NCI-H2107 (cell line): ENCODE measurements at places on chromosomes 7 and 10.
A peak's percentile ranks its signal among the peaks of the same experiment; 100 is the strongest.

DNA sequence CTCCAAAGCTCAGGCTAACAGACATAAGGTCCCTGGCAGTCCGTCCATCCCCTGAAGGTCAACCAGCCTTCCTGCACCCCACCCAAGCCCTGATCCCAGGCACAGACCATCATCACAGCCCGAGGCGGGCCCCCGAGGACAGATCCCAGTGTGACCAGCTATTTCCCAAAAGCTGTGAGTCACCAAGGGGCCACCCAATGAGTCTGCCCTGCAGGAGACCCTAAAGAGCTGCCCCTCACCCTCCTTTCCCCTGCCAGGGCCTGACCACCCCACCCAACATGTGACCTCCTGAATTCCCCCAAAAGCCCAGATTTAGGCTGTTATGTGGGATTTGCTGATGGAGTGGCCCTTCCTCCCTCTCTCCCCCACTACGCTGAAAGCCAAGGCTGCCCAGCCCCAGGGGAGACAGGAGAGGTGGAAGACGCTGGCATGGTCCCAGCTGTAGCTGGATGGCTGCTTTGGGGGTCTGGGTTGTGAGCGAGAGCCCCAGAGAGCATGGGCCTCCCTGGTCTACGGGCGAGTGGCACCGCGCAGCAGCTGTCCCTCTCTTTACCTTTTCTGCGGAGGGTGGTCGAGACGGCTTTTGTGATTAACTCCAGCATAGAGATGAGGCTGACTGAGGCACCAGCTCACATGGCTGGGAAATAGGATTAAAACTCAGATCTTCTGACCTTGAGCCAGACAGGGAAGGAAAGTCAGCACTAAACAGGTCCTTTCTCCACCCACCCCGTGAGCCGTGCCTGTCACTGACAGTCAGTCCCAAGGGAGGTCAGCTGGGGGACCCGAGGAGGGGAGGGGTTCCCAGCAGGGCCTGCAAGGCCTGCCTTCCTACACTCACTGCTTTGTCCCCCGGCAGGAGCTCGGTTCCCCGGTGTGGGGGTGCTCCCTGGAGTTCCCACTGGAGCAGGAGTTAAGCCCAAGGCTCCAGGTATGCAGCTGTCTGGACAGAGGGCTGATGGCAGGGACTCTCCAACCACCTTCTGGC lies 16.7 kb downstream of the ELN start:
- no peak for DNase-seq

GRCh38 chr10:61356354-61356753 lies 96.8 kb downstream of the TMEM26 start:
- DNase-seq: no peak

GRCh38 chr10:91616137-91616536 lies 16.7 kb downstream of the PPP1R3C start:
- no peak for DNase-seq

DNA sequence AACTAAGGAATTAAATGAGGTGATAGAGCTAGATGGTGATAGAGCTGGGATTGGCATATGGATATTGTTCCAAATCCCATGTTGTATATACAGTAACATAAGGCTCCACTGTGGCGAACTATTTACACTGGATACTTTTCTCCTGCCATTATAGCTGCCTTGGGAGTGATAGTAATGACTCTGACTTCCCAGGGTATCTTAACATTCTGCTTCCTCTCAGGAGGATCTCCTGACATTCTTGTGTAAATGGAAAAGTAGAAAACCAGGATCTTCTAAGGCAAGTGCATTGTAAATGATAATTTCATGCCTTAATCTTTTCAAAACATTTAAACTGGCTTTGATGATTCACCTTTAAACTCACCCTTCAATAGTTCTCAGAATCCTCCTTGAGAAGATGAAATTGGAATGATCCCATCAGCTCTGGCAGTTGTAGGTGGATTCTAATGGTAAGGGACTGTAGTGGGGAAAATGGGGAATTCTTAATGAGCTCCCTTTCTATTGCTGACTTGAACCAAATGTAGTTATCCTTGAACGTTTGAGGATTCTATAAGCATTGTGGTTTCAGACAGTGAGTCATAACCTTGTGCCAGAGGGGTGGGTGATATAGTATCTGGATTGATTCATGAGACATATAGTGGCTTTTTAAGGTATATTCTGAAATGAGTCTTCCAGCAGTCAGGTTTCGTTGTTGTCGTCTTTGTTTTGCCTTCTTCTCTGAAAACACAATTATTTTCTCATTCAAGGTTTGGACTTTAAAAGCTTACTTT lies 450.0 kb downstream of the SUGCT start:
- DNase-seq: no peak

DNA sequence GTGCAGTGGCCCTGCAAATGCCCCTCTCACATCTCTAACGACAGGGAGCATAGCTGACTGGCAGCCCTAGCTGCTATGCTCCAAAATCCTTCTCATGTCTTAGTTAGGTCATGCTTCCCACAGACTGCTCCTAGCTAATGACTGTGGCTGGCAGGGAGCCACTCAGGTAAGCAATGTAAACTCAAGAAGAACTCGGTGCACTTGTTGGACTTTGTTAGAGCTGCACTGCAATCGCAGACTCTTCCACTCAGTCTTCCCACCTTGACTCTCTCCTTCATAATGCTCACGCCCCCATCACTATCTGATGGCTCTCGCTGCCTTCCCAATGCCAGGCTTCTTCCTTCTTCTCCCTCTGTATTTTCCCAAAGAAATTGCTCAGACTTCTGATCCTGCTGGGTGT lies 24.0 kb downstream of the OR9A2 start:
- DNase-seq: no peak

- no peak for DNase-seq
These were observed 50.7 kb downstream of the AKR1D1 start for GRCh38 chr7:138126928-138127327.

DNA sequence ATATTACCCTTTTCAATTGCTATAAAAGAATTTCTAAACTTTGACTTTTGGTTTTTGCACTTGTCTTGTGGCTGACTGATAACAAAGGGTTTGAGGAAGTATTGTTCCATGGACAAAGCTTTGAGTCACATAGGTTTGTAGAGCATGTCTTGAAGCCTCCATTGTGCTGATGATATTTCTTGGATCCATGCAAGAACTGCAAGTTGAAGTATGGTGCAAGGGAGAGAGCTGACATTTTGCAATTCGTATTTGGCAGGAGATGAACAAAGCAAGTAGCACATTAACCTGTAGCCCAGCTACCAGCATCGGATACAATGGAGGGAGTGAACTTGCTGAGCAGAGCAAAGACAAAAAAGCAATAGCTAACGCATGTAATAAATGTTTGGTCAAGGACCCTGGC lies 23.4 kb downstream of the MGAM2 start:
- no peak for DNase-seq

DNA sequence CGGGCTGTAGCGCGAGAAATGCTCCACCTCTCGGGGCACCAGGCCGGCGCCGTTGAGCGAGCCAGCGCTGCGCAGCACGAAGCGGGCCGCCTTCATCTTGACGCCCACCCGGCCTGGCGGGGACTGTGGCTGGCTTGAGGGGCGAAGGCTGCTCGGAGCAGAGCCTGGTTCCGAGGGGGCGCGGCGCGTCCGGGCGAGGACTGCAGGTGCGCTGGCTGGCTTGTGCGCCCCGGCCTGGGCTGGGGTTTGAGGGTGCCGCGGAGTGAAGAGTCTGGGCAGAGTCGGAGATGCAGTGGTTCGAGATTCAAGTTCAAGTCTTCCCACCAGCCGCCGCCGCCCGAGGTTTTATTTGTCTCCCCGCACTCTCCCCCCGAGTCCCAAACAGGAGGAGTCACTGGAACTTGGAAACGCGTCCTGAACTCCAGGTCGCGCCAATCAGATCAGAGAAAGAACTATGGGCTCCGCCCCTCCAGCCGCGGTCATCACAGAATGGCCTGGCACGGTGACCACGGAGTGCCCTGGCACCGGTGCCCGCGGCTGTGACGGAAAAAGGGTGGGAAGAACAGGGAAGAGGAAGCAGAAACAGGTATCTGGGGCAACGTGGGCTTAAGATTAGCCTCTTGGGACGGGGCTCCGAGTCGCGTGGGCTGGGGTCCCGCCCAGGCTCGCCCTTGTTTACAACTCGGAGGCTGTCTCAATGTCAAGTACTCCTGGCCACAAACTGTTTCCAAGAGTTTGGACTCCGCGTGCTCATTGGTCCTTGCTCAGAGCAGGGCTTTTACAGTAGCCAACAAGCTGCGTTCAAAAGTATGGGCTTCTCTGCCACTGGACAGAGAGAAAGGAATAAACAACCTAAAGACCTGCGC lies at the start of gene PDK4:
Gene PDK4 (minus strand): TSS at position 319 of the 866 bp plus-strand sequence. CDS start 223 bp downstream, at position 96.
- no peak for DNase-seq

DNA sequence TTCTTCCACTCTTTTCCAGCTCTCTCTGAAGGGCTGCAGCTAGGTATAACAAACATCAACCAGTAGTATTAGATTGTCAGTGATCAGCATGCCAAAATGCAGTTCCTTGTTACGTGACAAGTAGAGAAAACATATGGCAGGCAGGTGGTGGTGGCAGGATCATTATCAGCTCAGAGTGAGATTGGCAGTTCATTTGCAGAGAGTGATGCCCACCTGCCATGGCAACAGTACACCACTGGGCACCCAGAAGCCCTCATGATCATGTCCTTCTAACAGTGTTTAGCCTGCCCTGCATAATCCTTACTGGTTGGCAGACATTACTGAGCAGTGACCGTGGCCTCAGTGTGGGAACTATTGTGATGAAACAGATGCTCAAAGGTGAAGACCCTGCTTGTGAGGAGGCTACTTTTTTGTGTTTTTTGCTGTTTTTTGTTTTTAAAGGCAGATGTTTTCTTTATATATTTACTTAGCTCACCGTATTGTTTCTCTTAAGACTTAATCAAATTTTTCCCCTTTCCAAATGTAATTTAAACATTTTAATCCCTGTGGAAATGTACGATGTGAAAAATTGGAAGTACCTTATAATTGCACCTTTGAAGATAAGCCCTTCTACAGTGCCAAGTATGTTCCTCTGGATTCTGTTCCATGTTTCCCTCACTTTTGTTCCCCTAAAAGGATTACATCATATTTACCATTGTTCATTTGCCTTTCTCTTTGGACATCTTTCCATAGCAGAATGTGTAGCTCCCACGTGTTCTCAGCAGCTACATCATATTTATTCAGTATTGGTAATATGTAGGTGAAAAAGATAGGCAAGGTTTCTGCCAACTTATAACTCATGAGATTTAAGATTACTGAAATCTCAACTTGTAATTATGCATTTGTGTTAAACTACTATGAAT lies 179.6 kb downstream of the SND1 start:
- DNase-seq: peak; percentile 32

GRCh38 chr10:128880159-128880725 lies 586.8 kb upstream of the MGMT start:
- no peak for DNase-seq

GRCh38 chr7:55132550-55132889 lies 113.7 kb downstream of the EGFR start:
- DNase-seq: no peak

GRCh38 chr10:44647877-44648542 lies 263.1 kb upstream of the CXCL12 start:
- DNase-seq: no peak

DNA sequence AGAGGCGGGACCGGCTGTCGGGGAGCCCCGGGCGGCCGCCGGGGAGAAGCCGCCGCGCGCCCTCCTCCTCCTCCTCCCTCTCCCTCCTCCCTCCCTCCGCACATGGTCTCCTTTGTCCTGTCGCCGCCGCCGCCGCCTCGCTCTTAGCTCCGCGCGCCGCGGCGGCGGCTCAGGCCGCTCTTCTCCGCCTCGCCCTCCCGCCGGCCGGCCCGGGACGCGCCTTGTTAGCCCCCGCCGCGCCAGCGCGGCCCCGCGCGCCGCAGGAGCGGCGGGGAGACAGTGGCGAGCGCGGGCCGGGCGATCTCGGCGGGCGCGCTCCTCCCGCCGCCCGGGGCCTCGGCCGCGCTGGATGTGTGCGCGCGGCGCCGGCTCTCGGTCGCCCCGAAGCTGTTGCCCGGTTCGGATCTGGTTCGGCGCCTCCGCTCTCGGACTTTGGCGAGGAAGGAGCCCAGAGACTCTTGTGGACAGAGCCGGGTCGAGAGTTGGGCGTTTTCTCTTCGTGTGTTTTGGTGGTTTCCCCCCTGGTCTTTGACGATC lies 437.4 kb upstream of the GALNT17 start:
- no peak for DNase-seq

- no peak for DNase-seq
These were observed 16.2 kb downstream of the LDB3 start for GRCh38 chr10:86684331-86685097.

GRCh38 chr7:108087778-108088177 lies 42.4 kb downstream of the LAMB4 start:
- no peak for DNase-seq

GRCh38 chr7:11252011-11252607 lies 278.4 kb downstream of the PHF14 start:
- DNase-seq: no peak

DNA sequence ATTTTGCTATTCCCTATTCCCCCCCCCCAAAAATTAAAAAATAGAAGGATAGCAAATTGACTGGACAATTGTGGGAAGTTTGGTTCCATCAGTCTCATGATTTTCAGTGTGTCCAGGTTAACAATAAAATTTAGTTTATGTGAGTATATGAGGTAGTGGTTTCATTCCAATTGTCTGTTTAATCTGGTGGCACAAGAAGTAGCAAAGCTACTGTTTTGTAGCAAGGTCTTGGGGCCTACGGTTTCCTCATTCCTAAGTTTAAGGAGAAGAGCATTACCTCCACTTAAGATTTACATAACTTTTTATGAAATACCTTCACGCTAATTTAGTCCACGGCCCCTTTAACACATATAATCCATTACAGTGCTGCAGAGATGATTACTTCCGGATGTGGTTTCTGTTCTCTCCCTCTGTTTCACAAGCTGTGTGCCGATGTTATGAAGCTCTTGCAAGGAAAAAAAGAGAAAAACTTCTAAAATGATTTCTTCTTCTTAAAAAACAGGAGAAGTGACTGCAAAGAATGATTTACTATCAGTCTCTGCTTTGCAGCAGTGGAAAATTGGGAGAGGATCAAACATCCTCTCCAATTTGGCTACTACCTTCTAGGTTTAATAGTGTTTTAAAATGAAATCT lies 32.7 kb upstream of the NPVF start:
- no peak for DNase-seq

DNA sequence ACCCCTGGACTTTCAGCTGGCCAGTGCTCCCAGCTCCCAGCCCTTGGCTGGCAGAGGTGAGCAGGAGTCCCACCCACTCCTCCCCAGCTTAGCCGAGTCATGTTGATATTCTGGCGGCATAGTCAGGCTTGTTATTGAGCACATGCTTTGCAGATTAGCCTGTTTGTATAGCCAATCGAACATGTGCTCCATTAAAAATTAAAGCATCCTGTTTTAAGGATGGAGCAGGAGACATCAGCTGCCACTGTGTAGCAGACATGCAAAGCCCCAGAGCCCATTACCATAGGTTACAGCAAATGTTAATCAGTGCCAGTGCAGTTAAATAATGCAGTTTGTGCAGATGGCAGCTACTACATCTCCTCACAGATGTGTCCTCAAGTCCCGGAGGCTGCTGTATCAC lies 574.6 kb upstream of the GALNT17 start:
- DNase-seq: no peak
